ENCODE measurements at places on chromosomes 1 and 21. TPM values are rescaled to one million over a fixed set of nuclear protein-coding genes. Genes with fewer than 3 reads are reported as not detected.

The EDN2 gene
- polyA plus RNA-seq = 0.25 TPM

The MYOG gene
- 442 TPM for polyA plus RNA-seq

DNA sequence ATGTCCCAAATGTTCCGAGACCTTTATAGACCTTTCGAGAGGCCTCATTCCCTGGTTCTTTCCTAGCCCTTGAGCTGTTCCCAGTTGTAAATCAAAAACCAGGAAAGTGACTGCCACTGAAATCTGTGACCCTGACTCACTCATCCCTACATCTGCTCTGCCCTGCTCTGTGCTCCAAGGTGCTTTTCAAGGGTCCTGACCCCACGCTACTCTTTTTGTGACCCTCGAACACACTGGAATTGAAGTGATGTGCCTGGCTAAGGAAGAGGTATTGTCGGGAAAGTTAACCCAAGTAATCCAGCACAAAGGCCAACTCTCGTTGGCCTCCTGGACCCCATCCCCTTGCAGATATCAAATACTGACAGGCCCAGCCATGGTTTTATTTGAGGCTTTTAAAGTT, 244.4 kb downstream of the HHAT start:
- no peak for DNase-seq

GRCh38 chr21:18058731-18059398, 185.8 kb upstream of the CHODL start:
- no peak for DNase-seq

DNA sequence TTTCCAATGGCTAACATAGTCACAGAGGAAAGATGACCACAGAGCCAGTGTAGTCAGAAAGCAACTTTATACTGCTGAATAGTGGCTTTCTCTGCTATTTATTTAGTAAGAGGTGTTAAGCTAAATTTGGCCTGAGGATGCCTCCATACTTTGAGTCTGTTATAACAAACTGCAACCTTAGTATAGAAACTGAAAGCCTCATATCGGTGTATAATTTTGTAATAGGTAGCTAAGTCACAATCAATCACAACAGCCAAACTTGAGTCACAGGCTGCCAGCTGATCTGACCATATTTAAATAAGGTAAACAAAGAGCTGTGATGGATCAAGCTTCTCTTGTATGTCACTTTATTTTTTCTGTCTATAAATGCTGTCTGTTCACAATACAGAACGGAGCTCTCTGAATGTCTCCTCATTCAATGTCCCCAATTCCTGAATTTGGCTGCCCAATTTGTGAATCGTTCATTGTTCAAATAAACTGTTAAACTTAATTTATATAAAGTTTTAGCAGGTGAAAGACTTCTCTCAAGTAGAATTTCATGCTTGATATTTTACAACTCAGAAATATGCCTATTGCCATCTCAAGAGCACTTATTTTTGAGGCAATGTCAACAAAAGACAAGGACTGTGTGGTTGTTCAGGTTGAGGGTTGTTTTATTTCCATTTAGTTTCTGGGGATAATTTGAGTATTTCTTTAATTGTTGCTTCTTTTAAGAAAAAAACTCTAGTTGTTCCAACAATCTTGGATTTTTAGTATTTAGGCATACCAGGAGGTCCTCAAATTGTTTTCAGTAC, 339.7 kb upstream of the B3GALT2 start:
- no peak for DNase-seq

DNA sequence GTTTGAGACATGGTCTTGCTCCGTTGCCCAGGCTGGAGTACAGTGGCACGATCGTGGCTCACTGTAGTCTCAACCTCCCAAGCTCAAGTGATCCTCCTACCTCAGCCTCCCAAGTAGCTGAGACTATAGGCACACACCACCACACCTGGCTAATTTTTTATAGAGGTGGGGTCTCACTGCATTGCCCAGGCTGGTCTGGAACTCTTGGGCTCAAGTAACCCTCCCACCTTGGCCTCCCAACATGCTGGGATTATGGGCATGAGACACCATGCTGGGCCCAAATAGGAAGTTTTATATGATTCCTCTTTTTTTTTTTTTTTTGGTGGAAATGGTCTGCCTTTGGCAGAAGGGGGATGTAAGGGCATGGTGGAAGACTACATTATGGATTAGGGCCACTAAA, 6.1 kb upstream of the FNDC7 start:
- DNase-seq = no peak

- no peak for DNase-seq
These were observed 51.3 kb upstream of the SELENON start for GRCh38 chr1:25748531-25749205.

DNA sequence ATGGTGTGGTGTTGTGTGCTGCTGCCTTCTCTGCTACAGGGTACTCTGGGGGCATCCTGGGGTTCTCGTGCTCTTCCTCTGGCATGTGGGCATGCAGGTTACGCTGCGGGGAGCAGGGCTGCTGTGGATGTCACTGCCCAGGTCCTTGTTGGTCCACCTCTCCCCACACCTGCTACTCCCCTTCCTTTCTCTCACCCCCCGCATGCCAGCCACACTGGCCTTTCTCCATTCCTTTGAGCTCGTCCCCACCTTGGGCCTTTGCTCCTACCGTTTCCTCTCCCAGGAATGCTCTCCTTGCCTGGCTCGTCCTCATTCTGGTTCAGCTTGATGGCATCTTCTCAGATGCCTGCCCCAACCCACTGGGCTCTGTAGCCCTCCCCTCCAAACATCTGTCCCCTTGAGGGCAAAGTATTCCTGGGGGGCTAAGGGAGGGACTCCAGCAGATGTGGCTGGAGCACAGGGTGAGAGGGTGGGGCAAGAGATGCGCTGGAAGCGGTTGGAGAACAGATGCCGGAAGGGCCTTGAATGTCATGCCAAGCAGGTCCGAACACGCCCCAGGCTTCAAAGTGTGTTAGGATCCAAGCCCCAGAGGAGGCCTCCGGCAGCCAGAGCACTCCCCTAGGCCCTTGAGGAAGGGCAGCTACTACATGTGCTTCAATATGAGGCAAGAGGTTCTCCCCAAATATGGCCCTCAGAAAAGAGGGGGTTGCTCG, 23.4 kb downstream of the DMRTB1 start:
- DNase-seq = no peak

GRCh38 chr1:91550961-91551360, 50.3 kb downstream of the CDC7 start:
- DNase-seq = no peak

- DNase-seq = peak; percentile 34
These were observed 664 bp downstream of the BACE2 start for GRCh38 chr21:41168391-41169257.

DNA sequence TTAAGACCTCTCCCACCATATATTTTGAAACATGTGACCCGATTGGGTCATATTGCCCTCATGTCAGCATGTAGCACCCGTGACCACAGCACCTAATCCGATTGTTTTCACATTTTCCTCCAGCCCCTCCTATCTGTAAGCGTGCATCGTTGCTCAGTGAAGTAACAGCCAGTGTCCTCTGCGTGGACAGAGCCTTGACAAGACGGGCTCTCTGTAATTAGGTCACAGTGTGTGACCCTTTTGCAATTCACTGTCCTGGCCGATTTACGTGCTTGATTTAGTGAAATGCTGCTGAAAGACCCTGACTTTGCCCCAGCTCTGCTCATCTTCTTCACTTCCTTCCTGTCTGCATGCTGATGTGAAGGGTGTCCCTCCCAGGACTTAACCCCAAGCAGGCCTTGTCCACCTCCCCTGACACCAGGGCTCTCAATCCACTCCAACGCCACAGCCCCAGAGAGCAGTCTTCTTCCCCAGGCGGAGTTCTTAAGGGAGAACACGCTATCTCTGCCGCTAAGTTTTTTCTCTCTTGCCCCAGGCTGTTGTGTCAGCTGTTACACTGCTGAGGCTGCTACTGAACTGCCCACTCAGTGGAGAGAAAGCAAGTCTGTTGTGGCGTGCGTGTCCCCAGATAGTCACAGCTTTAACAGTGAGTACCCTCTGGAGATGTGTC, 19.4 kb downstream of the URB2 start:
- no peak for DNase-seq

DNA sequence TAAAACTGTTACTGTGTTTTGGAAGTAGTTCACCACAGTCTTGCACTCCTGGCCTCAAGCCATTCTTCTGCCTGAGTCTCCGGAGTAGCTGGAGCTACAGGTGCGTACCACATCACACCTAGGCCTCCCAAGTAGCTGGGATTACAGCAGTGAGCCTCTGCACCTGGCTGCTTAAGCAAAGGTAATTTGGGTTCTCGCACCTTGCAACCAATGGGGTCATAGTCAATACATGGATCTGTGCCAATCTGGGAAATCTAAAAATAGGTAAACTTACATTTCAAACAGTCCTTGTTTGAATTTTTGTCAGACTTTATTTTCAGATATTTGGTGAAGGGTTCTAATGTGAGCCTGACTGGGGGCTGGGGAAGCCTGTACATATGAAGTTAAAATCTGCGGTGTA, 466.5 kb downstream of the PCP4 start:
- DNase-seq = no peak

Data from forelimb muscle (tissue), 1 donor.